ENCODE measurements at places on chromosomes 3 and 15.

DNA sequence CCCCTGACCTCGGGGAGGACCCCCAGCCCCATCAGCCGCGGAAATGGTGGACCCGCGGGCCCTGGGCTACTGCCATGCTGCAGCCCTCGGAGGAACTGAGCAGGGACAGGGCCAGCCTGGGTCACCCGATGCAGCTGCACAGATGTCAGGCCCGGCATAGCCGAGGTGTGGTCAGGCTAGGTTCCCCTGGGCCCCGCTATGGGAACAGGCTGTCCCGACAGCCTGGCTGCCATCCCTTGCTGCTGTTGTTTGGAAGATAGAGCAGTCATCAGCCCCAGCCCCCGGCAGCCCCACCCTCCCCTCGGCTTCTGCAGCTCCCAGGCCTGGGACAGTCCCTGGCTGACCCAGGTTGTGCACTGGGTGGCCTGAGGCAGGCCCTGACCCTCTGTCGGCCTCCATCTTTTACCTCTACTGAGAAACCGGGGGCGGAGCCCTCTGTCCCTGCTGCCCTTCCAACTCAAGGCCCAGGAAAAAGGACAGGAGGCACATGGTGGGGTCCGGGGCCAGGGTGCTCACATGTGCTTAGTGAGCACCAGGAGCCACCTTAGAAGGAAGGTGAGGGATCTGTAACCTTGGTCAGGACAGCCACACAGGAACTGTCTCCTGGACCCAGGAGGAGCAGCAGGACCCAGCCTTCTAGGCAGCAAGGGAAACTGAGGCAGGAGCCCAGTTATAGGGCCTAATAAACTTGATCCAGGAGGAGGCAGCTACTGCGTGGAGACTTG, 31.5 kb upstream of the FBLN2 start:
- DNase-seq: no peak

GRCh38 chr3:155889952-155890351, 19.5 kb downstream of the GMPS start:
- no peak for DNase-seq

DNA sequence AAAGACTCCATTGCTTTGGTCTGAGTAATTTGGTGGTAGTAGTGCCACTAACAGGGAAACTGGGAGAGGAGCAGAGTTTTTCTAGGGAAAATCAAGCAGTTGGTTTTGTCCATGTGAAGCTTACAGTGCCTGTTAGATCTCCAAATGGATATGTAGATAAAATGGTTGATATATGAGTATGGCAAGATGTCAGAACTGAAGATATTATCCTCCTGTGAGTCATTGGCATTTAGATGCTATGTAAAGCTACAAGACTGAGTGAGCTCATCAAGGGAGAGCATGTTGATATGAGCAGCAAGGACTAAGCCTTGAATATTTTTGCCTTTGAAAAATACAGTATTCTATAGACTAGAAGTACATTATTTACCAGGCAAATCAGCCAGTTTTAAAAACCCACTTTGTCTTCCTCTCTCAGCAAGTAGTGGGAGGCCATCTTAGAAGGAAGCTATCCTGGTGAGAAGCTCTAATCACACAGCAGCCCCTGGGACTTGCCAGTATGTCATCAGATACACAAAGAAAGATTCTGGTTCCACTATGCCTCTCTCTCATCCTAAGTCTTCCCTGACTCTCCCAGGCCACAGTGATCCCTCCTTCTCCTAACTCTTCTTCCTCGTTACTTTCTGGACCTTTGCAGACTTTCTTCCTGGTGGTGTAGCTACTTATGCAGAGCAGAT, 77.4 kb upstream of the ANKRD28 start:
- no peak for DNase-seq

GRCh38 chr3:131544557-131544956, 41.8 kb upstream of the MRPL3 start:
- DNase-seq: no peak

DNA sequence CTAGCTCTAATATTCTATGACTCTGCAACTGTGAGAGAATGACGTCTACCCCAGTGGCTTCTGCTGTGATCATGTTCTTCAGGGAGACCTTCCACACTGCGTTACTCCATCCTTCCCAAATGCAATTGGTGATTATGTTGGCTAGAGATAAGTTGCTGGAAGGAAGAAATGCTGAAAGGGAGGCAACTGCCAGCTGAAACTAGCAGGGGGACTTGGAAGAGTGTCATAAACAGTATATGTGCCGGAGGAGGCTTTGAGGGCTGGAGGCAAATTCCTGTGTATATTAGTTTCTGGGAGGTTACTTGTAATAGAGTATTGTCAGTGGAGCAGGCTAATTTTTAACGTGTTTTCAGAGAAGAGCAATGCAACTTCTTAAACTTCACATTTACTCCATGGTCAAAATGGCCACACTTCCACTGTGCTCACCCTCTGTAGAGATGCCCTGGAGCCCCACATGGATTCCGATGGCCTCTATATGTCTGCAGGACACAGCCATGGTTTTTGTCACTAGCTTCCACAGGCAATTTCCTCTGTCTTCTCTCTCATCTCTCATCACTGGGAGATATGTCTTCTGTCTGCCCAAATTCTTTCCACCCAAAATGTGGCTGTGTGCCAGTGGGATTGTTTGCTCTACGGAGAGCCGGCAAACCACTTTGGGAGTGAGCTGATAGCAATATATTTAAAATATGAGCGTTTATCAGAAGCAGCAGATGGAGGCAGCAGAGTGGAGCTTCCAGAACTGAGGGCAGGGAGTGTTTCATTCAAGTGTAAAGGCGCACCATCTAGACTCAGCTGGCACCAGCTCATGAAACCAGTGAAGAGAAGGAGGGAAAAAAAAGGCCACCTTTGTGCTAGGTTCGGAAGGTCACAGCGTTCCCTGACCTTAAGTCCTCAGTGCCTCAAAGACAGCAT, 13.3 kb upstream of the CD47 start:
- no peak for DNase-seq

- DNase-seq: no peak
These were observed 116.3 kb downstream of the PDZRN3 start for GRCh38 chr3:73508330-73508954.

- no peak for DNase-seq
These were observed 113.5 kb downstream of the CBLB start for GRCh38 chr3:105755121-105755886.

GRCh38 chr3:142215106-142215505, 10.3 kb downstream of the GK5 start:
- no peak for DNase-seq

DNA sequence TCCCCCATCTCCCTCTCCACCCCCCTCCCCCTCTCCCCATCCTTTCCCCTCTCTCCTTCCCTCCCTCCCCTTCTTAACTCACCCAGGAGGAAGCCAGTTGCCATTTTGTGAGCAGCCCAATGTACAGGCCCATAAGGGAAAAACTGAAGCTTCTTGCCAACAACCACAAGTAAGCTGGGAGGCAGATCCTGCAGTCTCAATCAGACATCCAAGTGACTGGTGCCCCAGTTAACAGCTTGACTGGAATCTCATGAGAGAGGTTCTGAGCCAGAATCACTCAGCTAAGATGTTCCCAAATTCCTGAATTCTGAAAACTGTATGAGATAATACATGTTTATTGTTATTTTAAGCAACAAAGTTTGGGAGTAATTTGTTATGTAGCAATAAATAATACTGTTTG, 90.7 kb downstream of the C3orf70 start:
- DNase-seq: no peak

GRCh38 chr3:129453732-129454131, 13.7 kb downstream of the IFT122 start:
- DNase-seq: no peak

DNA sequence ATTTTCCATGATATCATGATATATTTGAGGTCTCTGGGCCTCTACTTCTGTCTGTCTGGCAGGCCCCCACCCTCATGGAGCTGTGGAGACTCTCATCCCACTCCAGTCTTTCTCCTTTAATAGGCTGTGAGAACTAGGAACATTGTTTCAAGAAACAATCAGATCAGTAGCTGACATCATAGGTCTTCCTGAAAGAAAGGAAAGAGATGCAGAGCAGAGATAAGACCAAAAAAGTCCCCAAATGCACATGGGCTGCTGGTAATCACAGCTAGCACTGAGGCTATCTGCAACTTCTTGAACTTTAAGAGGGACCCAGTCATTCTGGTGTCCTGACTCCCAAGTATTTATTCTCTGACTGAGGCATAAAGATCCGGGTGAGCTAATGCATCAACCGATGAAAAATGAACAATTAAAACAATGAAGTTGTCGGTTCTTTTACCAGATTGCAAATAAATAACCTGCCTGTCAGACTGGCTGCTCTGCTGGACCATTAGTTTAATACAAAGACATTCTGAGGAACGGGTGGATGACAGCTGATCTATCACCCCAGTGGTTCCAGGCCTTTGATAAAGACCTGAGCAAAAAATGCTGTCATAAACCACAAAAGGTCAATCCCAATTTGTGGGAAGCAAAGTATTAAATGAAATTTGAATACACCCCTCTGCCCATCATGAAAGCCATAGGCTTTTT, 780.8 kb upstream of the GOLIM4 start:
- no peak for DNase-seq

DNA sequence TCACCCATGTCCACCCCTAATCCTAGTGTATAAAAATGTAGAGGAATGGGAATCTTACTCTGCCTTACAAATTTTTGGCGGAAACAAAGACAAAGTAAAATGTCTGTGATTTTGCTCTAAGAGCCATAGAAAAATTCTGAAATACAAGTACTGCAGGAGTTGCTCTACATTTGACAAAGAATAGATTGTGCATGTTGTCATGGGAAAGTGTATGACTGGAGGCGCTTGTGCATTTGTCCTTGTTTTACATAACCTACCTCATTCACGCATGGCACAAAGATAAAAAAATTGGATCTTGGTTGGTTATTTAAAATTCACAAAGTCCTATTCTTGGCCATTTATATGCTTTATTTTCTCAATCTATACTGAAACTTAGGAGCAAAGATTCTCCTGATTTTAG, 2.0 kb upstream of the TUSC7 start:
- no peak for DNase-seq

DNA sequence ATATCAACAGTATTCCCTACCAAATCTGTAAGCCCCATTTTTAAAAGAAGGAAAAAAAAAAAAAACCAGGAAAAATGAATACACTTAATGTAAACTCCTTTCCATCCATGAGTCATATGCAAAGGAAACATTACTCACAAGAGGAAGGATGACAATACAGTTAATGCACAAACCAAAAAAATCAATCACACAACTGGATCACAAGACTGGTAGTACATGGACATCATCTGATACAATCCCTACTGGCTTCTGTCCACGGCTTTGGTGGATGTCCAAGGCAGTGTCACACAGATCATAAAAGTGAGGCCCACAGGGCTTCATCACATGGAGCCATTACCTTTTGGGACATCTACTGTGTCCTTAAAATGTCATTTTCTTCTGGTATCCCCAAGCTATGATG, 44.0 kb downstream of the SUCLG2 start:
- DNase-seq: no peak

GRCh38 chr15:31353931-31354330, 27.3 kb downstream of the KLF13 start:
- DNase-seq: no peak

GRCh38 chr3:101972430-101973162, 123.3 kb downstream of the NFKBIZ start:
- no peak for DNase-seq

DNA sequence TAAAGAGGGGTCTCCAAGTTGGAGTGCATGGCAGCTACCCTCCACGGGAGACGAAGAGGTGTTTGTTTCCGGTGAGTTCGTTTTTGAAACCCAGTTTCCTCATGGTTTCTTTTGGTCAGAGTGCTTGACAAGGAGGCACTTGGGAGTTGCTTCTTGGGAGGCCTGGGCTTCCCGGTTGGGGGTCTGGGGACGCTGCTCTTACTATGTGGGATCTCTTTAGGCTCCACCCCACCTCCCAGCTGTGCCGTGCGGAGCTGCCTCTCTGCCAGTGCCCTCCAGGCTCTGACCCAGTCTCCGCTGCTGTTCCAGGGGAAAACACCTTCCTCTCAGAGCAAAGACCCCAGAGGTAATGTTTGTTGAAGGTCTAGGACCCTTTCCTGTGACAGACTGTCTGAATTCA, 29.6 kb downstream of the KIF7 start:
- no peak for DNase-seq

DNA sequence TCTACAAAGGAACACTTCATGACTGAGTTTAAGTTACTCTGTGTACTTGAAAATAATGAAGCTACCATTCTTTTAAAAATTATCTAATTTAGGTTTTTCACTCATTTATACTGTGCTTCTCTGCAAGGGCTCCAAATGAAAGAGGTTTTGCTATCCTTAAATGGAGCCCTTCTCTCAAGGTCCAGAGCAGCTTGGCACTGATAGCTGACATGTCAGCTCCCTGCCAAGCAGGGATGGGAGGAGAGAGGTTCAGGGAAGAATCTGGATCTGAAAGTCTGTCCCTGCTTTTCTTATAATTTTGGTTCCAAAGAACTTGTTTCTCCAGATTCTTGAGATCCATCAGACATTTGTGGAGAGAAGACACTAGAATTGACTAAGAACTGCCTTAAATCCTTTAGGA, 39.1 kb downstream of the MRPS11 start:
- DNase-seq: no peak

DNA sequence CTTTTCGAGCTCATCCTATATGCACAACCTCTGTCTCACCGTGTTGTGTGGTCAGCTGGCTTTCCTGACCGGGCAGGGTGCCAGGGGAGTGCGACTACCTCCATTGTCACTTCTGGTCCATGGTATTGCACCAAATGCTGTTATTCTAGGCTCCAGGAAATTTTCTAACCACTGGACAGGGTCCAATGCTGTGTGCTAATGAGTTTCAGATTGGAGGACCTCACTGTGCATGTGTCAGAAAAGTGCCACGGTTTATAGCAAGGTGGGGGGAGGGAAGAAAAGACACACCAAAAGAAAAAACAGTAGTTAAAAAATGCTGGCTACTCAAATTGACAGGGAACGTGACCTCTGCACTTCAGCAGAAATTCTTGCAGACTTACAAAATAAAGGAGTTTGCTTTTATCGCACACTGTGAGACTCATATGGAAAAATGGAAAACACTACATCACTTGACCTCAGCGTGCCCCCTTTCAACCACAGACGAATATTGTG, 480.1 kb downstream of the FOXP1 start:
- DNase-seq: no peak

DNA sequence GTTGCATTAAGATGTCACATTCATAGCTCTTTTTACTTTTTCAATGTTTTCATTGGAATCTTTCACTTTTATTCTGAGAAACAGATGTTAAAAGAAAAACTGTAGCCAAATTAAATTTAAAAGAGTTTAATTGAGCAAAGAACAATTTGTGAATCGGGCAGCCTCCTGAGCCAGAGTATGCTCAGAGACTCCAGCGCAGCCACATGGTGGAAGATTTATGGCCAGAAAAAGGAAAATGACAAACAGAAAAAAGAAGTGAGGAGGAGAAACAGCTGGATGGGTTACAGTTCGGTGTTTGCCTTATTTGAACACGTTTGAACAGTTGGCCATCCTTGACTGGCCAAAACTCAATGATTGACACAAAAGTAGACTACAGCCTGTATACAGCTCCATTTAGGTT, 33.8 kb upstream of the RAB11A start:
- DNase-seq: no peak

GRCh38 chr15:35460616-35461015, 85.3 kb downstream of the DPH6 start:
- DNase-seq: no peak

DNA sequence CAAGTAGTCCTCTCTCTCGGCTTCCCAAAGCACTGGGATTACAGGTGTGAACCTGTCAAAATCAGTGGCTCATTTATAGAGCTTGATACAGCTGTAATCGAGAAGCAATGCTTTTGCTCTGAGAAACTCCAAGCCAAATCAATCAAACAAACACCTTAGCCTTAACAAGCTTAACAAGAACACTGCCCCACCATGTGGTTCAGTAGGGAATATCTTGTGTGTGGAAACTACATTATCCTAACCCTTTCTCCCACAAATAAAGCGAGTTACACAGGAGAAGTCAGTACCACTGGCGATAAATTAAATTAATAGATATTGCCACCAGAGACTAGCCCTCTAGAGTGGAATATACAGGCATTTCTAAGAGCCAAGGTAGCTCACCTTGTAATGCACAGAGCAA, 13.9 kb downstream of the CDAN1 start:
- no peak for DNase-seq

Measured in activated CD8-positive, alpha-beta memory T cell treated with anti-CD3 and anti-CD28 coated beads, Interleukin-2, amount 50 U/mL, for 48 hours (primary cell).